Progenitor cell of endocrine pancreas (in vitro differentiated cells): ENCODE measurements at places on chromosomes 3 and 15. TPM values are rescaled to one million over a fixed set of nuclear protein-coding genes. Genes with fewer than 3 reads are reported as not detected.

GRCh38 chr3:116000311-116000710 is 377.0 kb downstream of the GAP43 start:
- no peaks in the 10 kb centered on the region for H3K27me3 ChIP-seq
- no peaks in the 10 kb centered on the region for H3K4me1 ChIP-seq
- H3K4me3 ChIP-seq = no peak overlapping the region
- no peak for DNase-seq
- H3K36me3 ChIP-seq = no peaks in the 10 kb centered on the region

GRCh38 chr3:134742202-134742601 is 52.9 kb upstream of the EPHB1 start:
- no peaks in the 10 kb centered on the region for H3K4me1 ChIP-seq
- no peaks in the 10 kb centered on the region for H3K36me3 ChIP-seq
- H3K4me3 ChIP-seq = no peak overlapping the region
- no peak for DNase-seq
- H3K27me3 ChIP-seq = peaks cover 23% of the 10 kb centered on the region
- H3K27ac ChIP-seq = no peak overlapping the region

DNA sequence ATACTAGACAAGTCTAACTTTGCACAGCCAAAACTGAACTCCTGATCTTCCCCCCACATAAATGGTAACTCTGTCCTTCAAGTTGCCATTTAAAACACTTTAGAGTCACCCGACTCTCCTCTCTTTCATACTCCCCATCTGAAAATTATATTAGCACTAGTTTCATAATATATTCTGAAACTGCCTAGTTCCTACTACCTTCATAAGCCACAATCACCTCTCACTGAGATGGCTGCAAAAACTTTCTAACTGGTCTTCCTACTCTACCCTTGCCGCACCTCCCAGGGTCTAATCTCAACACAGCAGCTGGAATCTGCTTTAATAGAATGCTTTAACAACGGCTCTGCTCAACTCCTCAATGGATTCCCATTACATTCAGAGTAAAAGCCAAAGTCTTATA is 55.0 kb downstream of the GLB1 start:
- H3K27me3 ChIP-seq = no peaks in the 10 kb centered on the region
- no peak overlapping the region for H3K27ac ChIP-seq
- no peak for DNase-seq
- no peak overlapping the region for H3K4me3 ChIP-seq
- peaks cover 18% of the 10 kb centered on the region for H3K36me3 ChIP-seq

The UNC13C gene
- 7.3 and 7.7 TPM in 2 replicates for total RNA-seq

DNA sequence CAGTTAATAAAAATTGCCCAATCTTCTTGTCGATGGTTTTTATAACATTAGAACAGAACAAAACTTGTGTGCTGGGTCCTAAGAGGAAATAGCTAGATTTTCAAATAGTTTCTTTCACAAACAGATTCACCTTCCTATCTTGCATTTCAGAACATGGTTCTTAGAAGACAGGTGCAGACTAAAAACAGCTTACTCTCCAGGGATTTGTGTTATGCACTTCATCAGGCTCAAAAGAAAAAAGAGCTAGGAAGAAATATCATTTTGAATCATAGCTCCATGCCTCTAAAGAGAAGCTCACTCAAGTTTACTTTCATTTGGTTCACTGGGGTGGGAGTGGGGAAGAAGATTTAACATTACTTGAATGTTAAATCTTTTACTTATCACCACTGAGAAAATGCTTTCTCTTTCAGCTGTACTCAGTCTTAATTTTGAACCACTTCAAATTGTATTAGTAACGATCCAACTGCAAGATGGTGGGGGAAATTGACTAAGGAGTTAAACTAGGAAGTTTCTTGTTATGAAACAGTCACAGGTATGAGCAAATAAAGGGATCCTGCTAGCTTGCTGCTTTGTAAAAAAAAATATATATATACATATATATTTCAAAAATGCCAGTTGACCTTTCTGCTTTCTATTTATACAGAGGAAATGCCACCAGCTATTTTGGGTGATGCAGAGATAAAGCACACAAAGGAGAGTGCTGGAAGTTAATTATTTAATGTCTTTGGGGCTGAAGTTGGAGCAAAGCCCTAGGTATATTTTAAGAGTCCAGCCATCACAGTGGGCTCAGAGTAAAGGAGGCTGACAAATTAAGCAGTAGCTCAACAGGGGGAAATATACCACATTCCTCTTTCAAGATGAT is 28.3 kb upstream of the NUDT16 start:
- no peak for DNase-seq
- no peak overlapping the region for H3K27ac ChIP-seq
- peaks cover 6% of the 10 kb centered on the region for H3K36me3 ChIP-seq
- no peak overlapping the region for H3K4me3 ChIP-seq
- H3K4me1 ChIP-seq = peaks cover 4% of the 10 kb centered on the region

DNA sequence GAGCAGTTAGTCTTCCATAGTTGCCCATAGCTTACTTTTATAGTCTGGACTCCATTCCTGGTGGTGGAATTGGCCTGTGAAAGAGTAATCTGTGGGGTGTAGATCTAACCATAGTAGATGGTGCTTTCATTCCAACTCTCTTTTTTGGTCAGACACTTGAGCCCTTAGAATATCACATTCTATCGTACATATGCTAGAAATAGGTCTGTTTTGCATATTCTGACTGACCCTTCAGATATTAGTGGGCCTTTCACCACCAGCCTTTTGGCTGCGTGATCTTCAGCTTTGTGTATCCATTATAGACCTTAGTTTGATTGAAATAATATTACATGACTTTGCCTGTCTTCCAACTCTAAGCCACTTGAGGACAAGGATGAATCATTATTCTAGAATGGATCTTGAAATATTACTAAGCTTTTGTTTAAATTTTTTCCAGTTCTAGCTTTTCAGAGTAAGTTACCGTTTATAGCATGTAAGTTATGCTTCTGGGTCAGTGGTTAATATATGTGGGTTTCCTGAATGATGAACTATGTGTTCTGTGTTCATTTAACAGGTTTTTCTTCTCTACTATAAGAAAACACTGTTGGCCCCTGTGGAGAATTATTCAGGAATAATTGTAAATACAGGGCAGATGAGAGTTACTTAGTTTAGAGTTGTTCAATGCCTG is 8.7 kb downstream of the RAB7A start:
- peaks cover 5% of the 10 kb centered on the region for H3K36me3 ChIP-seq
- peak overlapping the region; percentile 2 for H3K27ac ChIP-seq
- DNase-seq = no peak
- H3K4me1 ChIP-seq = peaks cover 36% of the 10 kb centered on the region
- no peak overlapping the region for H3K4me3 ChIP-seq

The TMEM89 gene
- total RNA-seq = 0.49 TPM in 1 of 2 replicates, not detected in the other

The SLC9C1 gene
- total RNA-seq = 1.5 and 2.3 TPM in 2 replicates

DNA sequence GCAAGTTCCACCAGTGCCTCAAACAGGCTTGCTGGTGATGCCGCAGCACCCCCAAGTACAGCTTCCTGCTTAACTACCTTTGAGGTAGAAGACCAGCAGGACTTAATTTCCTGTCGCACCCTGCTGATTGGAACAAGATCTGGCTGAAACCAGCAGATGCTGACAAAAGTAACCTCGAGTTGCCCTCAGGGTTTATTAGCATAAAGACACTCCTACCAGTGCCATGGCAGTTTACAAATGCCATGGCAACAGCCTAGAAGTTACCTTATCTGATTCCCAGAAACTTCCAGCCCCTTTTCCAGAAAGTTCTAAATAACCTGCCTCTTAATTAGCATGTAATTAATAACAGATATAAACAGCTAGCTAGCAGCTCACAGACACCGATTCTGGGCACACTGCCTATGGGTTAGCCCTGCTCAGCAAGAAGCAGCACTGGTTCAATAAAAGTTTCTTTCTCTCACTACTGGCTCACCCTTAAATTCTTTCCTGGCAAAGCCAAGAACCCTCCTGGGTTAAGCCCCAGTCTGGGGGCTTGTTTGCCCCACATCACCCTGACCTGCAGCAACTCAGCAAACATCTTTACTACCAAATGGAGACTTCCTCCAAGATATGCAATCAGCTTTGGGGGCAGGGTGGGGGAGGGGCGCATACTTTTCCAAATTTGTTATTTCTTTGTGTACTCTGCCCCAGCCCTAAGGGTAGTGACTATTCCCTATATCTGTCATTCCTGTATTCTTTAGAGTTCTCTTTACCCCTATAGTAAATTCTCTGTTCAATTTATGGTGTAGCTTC is 54.2 kb downstream of the MAP4 start:
- H3K27ac ChIP-seq = peak overlapping the region; percentile 35
- H3K36me3 ChIP-seq = peaks cover 14% of the 10 kb centered on the region
- H3K4me3 ChIP-seq = no peak overlapping the region

- peak overlapping the region; percentile 29 for H3K27ac ChIP-seq
- H3K4me3 ChIP-seq = no peak overlapping the region
- no peaks in the 10 kb centered on the region for H3K4me1 ChIP-seq
- DNase-seq = no peak
These were observed 45.4 kb upstream of the PARL start for GRCh38 chr3:183930086-183930485.

The RAB6B gene
- 10.5 and 12.9 TPM in 2 replicates for total RNA-seq

GRCh38 chr15:63057468-63058345 is 15.2 kb downstream of the TPM1 start:
- peaks cover 20% of the 10 kb centered on the region for H3K4me1 ChIP-seq
- no peak for DNase-seq
- no peak overlapping the region for H3K27ac ChIP-seq
- no peaks in the 10 kb centered on the region for H3K27me3 ChIP-seq

DNA sequence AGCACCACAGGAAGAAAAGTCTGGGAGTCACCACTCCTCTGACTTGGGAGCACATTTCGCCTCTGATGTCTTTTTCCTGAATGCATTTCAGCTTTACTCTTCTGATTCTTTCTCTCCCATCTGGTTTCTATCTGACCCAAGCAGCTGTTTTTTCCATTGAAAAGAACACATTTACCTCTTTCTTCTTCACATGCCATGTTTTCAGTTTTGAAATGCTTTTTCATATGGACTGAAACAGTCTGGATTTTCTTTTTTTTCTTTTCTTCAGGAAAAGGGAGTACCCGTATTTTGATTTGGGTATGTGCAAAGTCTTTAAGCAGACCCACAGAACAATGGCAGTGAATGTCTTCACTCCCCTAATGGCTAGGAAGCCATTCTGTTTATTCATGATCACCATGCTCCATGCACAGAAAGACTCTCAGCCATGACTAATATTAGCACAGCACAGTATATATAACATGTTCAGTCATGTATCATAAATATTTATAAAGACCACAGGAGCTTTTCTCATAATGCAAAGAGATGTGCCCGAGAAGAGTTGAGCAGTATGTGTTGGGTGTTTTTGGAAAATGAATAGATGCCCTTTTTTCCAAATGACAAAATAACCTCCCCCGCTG is 82.7 kb upstream of the LRIG1 start:
- no peak overlapping the region for H3K4me3 ChIP-seq
- no peak overlapping the region for H3K27ac ChIP-seq
- peaks cover 2% of the 10 kb centered on the region for H3K4me1 ChIP-seq
- no peak for DNase-seq
- H3K36me3 ChIP-seq = peaks cover 1% of the 10 kb centered on the region

The CHRM5 gene
- not detected in 2 replicates for total RNA-seq

DNA sequence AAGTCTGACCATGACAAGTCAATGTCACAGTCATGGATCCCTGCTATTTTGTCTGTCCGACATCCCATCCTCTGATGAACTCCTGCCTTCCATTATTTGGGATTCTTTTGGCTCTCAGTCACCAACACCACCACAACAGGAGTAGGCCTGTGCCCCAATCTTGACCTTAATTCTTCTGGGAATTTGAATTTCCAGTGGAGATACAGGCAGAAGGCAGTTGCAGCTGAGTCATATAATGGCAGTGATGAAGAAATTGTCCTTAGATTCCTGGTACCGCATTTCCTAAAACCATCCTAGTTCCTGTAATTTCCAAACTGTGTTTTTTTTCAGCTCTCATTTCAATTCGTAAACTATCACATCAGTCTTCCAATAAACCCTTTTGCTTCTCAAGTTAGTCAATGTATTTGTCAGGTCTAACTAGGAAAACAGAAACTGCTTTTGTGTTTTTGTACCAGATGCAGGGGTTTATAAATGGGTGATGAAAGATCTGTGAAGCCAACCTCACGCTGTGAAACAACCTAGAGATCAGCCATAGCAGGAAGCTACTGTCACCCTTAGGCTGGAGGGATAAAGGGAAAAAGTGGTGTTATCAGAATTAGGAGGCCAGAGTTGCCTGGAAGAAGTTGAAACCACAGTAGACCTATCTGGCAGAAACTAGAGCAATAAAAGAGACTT is 126.3 kb upstream of the TMEM108 start:
- no peaks in the 10 kb centered on the region for H3K4me1 ChIP-seq
- H3K36me3 ChIP-seq = no peaks in the 10 kb centered on the region
- peaks cover 4% of the 10 kb centered on the region for H3K27me3 ChIP-seq
- no peak for DNase-seq
- no peak overlapping the region for H3K27ac ChIP-seq

The LHFPL4 gene
- 0.55 and 0.64 TPM in 2 replicates for total RNA-seq

The GCHFR gene
- total RNA-seq = 30.6 and 32.1 TPM in 2 replicates

- peaks cover 5% of the 10 kb centered on the region for H3K27me3 ChIP-seq
- H3K4me1 ChIP-seq = peaks cover under 1% of the 10 kb centered on the region
- H3K36me3 ChIP-seq = no peaks in the 10 kb centered on the region
- no peak overlapping the region for H3K27ac ChIP-seq
These were observed 82.0 kb downstream of the CHDH start for GRCh38 chr3:53764026-53764775.

The PLOD2 gene
- total RNA-seq = 49.2 and 54.9 TPM in 2 replicates

The SEMA6D gene
- total RNA-seq = 10.6 and 11.7 TPM in 2 replicates

GRCh38 chr15:64216730-64217428 is 54.1 kb upstream of the PPIB start:
- no peak overlapping the region for H3K4me3 ChIP-seq
- H3K4me1 ChIP-seq = peaks cover 5% of the 10 kb centered on the region
- H3K36me3 ChIP-seq = peaks cover 5% of the 10 kb centered on the region
- no peak for DNase-seq
- no peak overlapping the region for H3K27ac ChIP-seq
- H3K27me3 ChIP-seq = no peaks in the 10 kb centered on the region

- no peak overlapping the region for H3K27ac ChIP-seq
- DNase-seq = no peak
- no peaks in the 10 kb centered on the region for H3K4me1 ChIP-seq
- no peak overlapping the region for H3K4me3 ChIP-seq
- H3K36me3 ChIP-seq = peaks cover 3% of the 10 kb centered on the region
These were observed 1153.3 kb downstream of the ROBO1 start for GRCh38 chr3:78614486-78614885.

GRCh38 chr3:196643201-196643749 is 3.8 kb downstream of the NRROS start:
- no peak for DNase-seq
- H3K27ac ChIP-seq = no peak overlapping the region
- H3K4me1 ChIP-seq = peaks cover 1% of the 10 kb centered on the region
- H3K4me3 ChIP-seq = no peak overlapping the region

DNA sequence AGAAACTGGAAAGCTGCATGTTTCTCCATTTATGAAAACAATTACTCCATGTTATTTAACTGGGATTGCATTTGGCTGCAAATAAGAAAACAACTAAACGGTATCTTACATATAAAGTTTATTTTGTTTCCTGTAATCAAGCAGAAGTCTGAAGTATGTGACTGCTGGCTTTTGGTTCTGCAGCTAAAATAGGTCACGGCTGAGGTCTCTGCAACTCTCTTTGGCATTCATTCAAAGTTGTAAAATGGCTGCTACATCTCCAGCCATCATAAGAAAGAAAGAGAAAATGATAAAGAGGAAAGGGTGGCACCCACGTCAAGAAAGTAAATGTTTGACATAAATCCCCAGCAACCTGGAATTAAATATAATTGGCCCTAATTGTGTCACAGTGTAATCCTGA is 406.1 kb downstream of the TBC1D5 start:
- no peaks in the 10 kb centered on the region for H3K27me3 ChIP-seq
- no peak for DNase-seq
- H3K27ac ChIP-seq = no peak overlapping the region
- no peak overlapping the region for H3K4me3 ChIP-seq

- H3K4me1 ChIP-seq = no peaks in the 10 kb centered on the region
- no peak overlapping the region for H3K27ac ChIP-seq
- DNase-seq = no peak
- no peak overlapping the region for H3K4me3 ChIP-seq
These were observed 21.9 kb upstream of the SQOR start for GRCh38 chr15:45612790-45613415.
